ENCODE measurements at places on chromosomes 12 and 14.

- DNase-seq, result no peak
Measured at GRCh38 chr12:76508128-76508980, 51.2 kb downstream of the OSBPL8 start.

DNA sequence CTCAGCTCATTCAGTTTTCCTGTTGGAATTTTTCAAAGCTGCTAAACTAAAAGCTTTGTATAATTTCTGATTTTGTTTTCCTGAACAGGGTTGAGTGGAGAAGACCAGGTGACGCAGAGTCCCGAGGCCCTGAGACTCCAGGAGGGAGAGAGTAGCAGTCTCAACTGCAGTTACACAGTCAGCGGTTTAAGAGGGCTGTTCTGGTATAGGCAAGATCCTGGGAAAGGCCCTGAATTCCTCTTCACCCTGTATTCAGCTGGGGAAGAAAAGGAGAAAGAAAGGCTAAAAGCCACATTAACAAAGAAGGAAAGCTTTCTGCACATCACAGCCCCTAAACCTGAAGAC, 367.1 kb upstream of the OR4E1 start:
- DNase-seq, result no peak

DNA sequence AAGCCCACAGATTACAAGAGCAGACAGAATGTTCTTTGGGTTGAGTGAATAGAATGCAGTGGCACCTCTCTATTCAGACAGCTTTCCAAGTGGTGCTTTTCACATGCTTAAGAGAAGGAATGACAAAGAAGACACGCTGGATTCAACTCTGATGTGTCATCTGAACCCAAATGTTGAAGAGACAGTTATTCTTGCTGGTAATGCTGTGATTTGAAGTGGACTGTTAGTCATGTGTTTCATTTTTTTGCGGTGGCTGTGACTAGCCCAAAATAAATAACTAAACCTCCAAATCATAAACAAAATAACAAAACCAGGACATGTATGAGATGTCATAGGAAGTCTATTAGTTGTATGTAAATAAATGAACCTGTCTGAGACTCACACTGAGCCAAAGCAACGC, 391.8 kb upstream of the PRICKLE1 start:
- no peak for DNase-seq

GRCh38 chr12:103455020-103455763, 40.6 kb downstream of the C12orf42 start:
- no peak for DNase-seq

DNA sequence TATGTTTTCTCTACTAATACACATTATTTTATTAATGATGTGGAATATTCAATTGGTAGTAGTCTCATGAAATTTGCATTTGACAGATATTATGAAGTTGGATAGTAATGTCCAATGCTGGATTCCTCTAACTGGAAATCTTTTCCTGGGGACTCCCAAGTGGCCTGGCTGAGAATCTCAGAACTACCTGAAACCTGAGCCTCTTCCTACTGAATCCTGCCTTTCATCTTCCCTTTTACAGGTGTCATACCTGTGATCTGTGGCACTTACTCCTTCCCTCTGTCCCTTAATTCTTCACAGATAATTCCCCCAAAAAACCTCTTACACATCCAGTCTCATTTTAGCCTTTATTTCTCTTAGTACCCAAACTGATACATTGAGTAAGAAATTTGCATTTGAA, 89.7 kb upstream of the MYF6 start:
- no peak for DNase-seq

GRCh38 chr12:116529048-116529447, 30.1 kb upstream of the MAP1LC3B2 start:
- no peak for DNase-seq

DNA sequence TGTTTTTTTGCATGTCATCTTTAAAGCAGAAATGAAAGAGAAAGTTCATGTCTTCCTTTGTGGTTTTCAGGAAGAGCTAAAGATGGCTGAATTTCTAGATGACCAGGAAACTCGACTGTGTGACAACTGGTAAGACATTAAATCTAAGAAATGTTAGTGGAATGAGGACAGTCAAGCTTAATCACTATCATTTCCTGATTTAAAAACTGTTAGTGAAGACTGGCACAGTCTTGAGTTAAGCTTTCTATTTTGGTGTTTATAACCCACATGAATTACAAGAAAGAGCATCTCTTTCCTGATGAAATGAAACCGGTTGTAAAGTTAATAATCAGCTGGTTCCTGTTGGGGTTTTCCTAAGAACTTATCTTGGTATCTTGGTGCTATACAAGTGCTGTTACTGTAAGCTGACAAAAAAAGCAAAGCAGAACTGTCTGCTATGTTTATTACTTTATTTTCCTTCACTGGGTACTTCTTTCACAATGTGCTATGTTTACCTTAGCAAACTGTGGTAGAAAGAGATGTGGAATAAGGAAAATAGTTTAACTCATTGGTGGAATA, 5.2 kb downstream of the TRAFD1 start:
- DNase-seq, result no peak

- no peak for DNase-seq
Measured at GRCh38 chr12:129772501-129773493, 131.0 kb downstream of the TMEM132D start.

DNA sequence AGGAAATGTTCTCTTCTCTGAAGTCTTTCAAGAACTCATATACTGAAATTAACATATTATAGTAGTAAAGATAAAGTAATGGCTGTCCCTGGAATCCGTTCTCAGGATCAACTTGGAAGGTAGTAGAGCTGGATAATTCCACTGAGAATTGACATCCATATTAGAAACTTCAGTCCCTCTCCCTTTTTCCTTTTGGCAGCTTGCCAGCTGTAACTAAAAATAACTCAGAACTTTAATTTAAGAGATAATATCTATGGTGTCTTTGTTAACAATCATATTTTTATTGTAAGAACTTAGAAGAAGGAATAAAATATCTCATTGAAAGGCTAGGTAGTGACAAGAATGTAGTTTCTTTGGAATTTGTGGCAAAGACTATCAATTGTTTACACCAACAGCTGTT, 61.4 kb upstream of the PLEKHA5 start:
- DNase-seq, result no peak
